ENCODE measurements at places on chromosomes 1 and 21.
A peak's percentile ranks its signal among the peaks of the same experiment; 100 is the strongest.

GRCh38 chr1:242886137-242886536, 361.6 kb upstream of the PLD5 start:
- no peak for DNase-seq

DNA sequence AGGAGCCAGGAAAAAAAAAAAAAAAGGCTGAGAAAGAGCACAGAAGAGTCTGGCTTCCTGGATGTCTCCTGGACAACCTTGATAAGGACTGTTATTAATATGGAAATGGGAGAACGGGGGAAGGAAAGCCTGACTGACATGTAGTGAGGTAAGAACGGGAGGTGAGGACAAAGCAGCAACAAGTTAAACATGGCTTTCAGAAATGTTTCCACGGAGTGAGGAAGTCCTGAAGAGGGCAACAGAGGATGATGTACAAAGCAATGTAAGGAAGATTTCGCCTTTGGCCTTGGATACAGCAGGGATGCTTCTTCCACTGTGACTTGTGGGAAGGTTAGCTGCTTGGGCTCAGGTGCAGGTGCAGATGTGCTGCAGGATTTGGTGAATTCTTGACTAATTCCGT, 11.9 kb upstream of the NIBAN1 start:
- no peak for DNase-seq

GRCh38 chr21:32916522-32917099, 109.1 kb upstream of the OLIG2 start:
- no peak for DNase-seq

- DNase-seq = peak; percentile 14
Observed at GRCh38 chr21:44874497-44875315, 1.2 kb upstream of the PTTG1IP start.

GRCh38 chr1:242056988-242057744, 58.3 kb upstream of the MAP1LC3C start:
- no peak for DNase-seq

Data from stimulated activated CD8-positive, alpha-beta memory T cell treated with anti-CD3 and anti-CD28 coated beads, Interleukin-7, amount 100 ng/mL, for 1 hour (primary cell).